T-helper 1 cell (primary cell): ENCODE measurements at places on chromosomes 3 and 15.

DNA sequence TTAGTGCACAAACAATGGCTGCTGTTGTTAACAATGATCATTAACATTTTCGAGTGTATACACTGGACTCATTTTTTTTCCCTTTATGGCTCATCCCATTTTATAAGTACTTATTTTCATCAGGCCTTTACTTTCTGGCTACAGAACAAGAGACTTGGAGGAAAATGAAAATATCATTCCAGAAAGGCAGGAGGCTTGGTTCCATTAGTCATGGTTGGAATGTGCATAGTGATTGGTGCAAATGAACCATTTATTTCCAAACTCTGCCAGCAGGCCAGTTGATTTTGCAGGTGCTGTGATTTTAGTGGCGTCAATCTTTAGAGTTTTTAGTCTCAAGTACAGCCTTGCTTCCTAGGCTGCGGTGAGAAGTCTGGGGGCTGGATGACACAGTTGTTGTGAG lies 151.8 kb downstream of the ITPR1 start:
- DNase-seq, result no peak

GRCh38 chr15:57053470-57053869 lies 135.0 kb downstream of the TCF12 start:
- DNase-seq, result no peak

GRCh38 chr3:171824116-171824515 lies 13.8 kb upstream of the PLD1 start:
- DNase-seq, result no peak

- no peak for DNase-seq
These were observed 18.9 kb downstream of the CMTM6 start for GRCh38 chr3:32483772-32484171.

DNA sequence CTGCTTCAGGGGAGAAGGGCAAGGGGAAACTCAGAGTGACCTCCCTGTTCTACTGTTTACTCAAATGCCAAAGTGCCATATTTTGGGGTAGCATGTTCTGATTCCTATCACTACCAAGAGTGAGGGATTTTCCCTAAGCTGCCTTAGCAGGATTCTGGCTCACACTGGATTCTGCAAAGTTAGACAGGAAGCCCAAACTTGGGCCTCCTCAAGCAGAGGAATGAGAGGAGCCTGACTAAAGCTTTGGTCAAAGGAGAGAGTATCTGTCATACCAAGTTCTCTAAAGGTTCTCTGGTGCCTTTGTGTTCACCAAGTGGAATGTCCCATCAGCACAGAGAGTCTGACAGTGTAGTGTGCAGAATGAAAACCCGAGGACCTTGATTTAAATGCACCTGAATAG lies 8.8 kb upstream of the RARB start:
- DNase-seq, result no peak

GRCh38 chr3:178184833-178185232 lies 351.4 kb upstream of the KCNMB2 start:
- no peak for DNase-seq

DNA sequence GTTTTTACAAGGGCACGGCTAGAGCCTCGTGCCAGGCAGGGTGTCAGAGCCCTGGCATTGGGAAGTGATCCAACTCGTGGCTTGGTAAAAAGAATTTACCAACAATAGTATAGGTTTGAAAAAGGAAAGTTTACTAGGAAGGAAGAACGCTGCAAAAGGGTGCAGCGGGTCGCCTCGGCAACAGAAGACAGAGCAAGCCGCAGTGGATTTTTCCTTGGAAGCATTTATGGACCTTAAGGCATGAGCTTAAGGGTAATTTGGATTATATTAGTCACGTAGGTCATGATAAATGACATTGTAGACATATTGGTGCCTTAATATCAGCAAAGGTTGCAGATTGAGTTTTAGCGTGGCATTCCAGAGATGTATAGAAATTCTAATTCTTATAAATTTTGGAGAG lies 163.4 kb upstream of the PPP2R3A start:
- no peak for DNase-seq

DNA sequence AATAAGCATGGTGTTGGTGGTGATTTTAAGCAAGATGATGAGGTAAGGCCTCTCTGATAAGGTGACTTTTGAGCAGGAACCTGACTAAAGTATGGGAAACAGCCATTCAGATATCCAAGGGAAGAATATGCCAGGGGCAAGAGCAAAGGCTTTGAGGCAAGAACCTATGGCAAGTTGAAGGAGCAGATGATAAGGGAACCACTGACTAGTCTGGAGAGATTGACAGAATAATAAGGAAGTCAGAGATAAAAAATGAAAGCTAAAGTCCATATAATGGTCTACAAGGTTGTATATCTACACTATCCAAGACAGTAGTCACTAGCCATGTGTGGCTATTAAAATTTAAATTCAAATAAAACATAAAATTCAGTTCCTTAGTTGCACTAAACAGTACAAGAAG lies 2.5 kb upstream of the C3orf38 start:
- no peak for DNase-seq

DNA sequence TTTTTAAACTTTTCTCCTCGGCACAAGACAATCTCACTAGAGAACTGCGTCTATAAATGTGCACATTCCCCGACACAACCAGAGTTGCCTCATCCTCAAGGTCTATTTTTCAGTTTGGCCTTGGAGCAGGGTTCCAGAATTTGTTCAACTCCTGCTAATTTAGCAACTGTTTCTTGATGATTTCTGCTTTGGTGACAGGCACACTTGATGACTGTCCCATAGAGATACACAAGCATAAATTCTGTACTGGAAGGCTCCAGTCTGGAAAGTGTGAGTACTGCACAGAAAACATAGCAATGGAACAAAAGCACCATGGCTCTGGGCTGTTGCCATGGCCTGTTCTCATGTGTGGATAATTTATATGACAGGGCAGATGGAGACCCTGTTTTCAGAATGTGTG lies 379.6 kb upstream of the PDZRN3 start:
- no peak for DNase-seq

DNA sequence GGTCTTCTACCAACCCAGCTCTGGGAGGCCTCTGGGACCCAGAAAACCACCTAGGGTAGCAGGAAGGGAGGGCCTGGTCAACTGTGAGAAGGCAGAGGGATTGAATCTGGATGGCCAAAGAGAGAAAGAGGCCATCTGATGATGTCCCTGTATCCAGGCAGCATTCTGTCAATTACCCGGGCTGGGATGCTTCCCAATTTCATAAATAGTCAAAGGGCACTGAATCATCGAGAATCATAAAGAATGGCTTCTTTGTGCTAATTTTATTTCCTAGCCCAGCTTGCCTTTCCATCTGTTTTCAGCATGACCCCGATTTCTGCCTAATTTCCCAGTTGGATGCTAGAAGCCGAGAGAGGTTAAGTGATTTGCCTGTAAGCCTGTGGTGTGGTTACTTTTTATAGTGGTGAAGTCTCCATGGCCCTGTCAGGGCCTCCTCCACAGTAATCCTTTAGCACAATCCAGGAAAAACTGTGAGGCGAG lies 129.2 kb downstream of the FAM43A start:
- DNase-seq, result no peak

- no peak for DNase-seq
These were observed 52.5 kb downstream of the FOXP1 start for GRCh38 chr3:71530903-71531530.

DNA sequence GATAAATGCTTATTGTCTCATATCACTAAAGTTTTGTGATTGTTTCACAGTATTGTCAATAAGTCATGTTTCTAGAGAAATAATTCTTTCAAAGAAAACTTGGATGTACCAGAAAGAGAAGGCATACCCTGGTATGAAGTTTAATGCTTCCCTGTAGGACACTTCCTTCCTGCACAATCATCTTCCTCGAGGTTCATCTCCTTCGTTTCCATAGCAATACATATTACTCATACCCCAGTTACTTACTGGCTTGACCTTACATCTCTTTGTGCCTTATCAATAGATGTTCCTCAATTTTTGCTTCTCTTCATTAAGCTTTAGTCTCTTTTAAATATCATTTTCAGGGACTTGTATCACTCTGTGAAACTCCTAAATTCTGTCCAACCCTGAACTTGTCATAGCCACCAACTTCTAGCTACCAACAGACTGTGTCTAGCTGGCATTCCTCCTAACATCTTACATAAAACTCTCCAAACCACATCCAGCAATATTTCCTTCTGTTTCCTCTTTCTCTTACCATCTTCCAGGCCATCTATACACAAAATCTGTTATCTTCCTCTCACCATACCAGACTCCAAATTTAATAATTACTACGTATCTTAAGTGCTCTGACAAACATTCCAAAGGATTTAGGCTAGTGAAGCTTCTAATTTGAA lies 134.3 kb downstream of the GADL1 start:
- no peak for DNase-seq

GRCh38 chr15:40042791-40043320 lies 3.9 kb upstream of the SRP14 start:
- DNase-seq, result no peak

DNA sequence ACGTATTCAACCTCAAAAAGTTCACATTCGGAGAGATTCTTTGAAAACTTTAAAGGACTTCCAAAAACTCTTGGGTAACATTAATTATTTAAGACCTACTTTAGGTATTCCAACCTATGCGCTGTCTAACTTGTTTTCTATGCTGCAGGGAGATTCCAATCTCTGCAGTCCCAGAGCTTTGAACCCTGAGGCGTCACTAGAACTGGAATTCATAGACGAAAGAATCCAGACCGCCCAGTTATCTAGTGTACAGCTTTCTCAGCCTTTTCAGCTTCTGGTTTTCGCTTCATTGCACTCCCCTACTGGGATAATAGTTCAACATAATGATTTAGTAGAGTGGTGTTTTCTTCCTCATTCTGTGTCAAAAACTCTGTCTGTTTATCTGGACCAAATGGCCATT lies 711.3 kb downstream of the ROBO1 start:
- no peak for DNase-seq

DNA sequence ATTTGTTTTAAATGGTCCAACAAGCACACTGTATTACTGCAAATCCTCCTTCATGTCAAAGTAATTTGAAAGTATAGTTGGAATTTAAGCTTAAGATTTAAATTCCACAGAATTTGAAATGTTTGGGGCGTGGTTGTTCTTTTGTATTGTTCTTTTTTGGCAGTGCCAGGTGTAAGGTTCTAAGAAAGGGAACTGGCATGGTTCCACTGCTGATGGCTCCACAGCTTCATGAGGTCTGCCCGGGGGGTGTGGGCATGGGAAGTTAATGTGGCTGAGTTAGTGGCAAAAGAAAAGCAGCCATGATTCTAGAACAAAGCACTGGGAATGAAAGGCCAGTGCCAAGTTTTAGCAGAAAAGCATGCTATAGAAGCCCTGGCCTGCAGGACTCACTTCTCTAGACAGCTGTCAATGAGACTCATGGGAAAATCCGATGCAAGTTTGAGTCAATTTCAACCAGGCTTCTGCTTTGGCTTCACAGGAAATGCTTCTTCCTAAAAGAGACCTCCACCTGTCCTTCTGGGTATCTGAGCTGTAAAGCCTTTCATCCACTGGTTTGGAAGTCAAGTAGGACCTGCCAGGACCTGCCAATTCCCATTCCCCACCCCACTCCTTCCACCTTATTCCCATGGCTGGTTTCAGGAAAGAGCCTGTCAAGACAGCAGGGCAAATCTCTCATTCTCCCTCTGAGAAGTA lies 18.9 kb downstream of the CDCP1 start:
- DNase-seq, result no peak
